ENCODE measurements at places on chromosomes 16 and 17.

GRCh38 chr17:60231234-60231633, 81.5 kb downstream of the CA4 start:
- peak; percentile 20 for DNase-seq

GRCh38 chr16:66274335-66275110, 92.0 kb upstream of the CDH5 start:
- DNase-seq: no peak

DNA sequence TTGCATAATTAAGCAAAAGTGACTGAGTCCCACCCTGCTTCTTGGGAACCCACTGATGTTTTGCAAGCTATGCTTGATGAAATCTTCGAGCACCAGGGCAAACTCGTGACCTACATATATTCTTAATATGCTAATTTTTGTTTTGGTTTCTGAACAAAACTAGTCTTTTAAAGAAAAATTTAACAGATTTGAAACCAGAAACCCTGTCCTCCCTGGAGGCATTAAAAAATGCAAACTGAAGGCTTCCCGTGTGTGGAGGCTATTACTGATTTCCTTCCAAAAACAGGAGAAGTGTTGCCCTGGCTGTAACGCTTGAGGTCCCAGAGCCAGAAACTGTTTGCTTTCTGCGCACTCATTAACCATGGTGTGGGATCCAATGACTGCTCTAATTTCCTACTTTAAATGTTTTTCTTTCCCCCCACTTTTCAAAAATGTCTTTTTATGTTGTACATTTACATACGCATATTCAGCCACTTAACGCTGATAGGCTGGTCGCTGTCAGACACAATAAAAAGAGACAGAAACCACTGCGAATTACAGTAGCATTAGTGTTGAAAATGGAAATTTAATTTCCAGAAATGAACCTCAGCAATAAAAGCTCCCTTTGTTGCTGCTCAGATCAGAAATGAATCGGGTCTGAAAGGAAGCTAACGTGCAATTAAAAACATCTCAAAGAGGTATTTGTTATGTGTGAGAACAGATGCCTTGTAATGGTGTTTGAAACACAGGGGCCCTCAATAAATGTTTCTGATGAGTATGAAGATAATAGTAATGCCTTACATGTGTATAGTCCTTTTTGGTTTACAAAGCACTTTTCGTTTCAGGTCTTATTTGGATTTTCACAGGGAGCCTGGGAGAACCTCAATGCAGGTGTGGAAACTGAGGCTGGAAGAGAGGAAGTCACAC, 39.9 kb upstream of the IRX6 start:
- DNase-seq: peak; percentile 65

DNA sequence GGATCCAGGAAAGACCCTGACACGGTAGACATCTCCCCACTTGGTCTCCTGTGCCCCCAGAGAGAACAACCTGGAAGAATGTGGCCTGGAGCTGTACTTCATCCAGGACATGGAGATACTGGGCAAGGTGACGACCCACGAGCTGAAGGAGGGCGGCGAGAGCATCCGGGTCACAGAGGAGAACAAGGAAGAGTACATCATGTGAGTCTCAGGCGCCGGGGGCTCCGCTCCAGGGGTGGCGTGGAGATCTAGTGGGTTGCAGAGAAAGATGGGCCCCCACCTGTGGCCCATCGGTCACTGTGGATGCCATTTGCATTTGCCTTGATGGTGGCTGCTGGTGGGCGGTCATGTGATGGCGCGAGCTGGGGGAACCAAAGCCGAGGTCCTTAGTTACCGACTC, 14.9 kb upstream of the CLEC18A start:
- DNase-seq: no peak

- no peak for DNase-seq
These were observed 234.2 kb downstream of the TOX3 start for GRCh38 chr16:52312716-52313115.

GRCh38 chr17:10053782-10054540, 144.4 kb downstream of the GAS7 start:
- no peak for DNase-seq

DNA sequence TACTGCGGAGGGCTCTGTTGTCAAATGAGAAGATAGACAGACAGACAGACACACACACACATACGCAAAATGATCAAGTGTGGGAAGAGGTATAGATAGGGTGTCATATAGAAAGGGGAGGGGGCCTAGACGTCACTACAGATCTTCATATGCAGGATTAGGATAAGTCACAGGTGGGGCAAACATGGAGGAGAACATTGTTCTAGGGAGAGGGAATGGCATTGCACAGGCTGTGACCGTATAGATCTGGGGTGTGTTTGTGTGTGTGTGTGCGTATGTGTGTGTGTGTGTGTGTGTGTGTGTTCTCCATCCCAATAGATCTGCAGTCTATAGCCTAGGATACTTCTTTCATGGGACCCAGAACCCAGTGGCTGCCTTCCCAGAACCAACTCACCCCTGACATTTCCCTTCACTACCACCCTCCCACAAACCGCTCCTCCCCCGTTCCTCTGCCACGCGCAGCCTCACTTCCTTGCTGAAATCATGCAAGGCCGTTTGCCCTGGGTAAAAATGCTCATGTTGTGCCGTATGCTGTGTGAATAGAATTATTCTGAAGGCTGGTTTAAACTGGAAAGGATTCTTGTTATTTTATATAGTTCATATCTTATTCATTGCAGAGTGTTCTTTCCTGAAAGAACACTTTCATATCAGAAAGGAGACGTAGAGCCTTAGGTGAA, 50.5 kb upstream of the CCL1 start:
- DNase-seq: no peak

DNA sequence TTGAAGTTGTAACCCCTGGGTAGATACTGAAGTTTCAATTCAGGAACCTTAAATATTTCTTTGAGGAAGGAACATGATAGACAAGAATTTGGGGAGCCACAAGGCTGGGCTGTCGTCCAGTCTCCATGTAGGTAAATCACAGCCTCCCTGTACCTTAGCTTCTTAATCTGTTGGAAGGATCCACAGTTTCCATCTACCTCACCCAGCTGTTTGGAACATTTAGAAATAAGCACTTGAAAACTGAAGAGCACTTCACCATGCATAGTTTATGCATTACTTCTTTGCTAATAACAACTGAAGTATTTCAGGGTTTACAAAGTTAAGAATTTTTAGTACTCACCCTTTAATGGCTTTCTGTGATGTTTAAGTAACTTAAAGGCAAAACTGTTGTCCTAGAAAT, 17.2 kb downstream of the TXNDC11 start:
- no peak for DNase-seq

DNA sequence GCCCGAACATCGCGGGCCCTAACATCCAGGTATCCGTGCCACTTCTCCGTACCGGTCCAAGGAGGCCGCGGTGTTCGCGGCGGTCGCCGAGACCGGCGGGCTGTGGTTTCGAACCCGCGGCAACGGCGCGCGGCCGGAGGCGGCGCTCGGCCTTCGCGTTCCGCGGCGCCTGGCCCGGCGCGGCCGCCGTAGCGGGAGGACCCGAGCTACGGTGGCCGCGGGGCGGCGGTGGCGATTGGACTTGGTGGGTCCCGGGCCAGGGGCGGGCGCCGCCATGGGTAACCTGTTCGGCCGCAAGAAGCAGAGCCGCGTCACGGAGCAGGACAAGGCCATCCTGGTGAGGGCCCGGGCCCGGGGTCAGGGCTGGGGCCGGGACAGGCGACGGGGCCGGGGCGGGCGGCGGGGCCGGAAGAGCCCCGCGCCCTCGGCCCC, at the start of gene CHMP6:
Gene CHMP6, plus strand, starts transcription at position 197 of the 432 bp plus-strand sequence. Its CDS starts 78 bp downstream, at position 275.
- DNase-seq: peak; percentile 53

DNA sequence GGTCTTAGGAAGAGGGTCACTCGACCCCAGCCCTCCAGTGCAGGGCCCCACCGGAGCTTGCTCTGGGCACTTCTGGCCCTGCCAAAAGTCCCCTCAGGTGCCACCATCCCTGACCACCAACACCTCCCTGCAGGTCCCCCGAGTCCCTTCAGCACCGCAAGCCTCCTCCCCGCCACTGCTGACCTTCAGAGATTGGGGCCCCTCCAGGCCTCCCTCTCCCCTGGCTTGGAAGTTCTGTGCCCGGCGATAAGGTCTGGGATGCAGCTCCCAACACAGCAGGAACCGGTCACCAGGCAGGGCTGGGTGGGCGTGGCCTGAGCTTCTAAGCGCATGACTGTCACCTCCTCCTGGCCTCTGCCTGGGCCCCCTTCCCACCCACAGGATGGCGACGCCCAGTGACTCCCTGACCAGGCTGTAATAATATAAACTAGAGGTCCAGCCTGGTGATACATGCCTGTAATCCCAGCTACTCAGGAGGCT, 11.2 kb downstream of the PIEZO1 start:
- peak; percentile 92 for DNase-seq

GRCh38 chr17:58083491-58084316, 485 bp downstream of the DYNLL2 start:
- DNase-seq: peak; percentile 67

- DNase-seq: peak; percentile 64
These were observed 36.1 kb downstream of the RNF112 start for GRCh38 chr17:19447085-19447583.

DNA sequence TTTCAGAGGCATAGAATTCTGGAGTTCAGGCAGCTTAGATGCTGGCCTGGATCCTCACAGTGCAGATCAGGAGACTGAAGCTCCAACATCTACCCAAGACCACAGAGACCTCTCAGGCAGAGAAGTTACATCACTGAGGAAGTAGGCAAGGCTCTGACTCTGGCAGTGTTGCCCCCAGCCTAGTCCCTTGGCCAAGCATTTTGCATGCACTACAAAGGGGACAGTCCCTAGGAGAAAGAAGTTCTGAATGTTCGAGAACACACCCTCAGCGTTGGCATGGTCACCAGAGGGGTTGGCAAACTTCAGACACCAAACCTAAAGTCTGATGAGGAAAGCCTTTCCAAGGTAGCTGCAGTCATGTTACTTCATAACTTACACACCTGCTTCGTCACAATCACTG, 2.5 kb downstream of the RANBP10 start:
- no peak for DNase-seq

DNA sequence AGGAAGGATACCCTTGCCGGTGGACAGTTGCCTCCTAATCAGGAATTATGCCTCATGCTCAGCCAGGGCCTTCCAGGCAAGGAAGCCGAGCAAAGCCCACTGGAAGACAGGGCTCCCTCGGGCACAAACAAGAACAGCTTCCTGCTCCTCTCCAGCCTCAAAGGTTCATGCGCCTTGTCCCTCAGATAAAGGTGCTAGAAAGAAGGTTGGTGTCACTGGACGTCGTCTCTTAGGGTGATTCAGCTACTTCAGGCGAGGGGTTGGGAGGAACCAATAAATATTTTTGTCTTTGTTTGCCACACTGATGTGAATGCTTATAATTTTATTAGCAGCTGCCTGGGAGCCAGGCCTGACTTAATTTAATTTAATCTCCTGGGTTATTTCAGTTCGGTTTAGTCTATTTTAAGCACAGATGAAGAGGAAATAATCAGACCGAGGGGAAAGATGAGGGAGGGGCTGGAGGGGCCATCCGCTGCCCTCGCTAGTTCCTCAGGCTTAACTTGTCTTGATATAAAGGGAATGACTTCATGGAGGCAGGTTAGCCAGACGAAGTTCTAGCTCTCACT, 171.8 kb upstream of the CACNG5 start:
- DNase-seq: no peak

All from Caki2 (cell line).